Memory B cell (primary cell): ENCODE measurements at places on chromosomes 6 and 20.

GRCh38 chr6:112881828-112882780, 535.0 kb downstream of the RFPL4B start:
- DNase-seq: no peak

DNA sequence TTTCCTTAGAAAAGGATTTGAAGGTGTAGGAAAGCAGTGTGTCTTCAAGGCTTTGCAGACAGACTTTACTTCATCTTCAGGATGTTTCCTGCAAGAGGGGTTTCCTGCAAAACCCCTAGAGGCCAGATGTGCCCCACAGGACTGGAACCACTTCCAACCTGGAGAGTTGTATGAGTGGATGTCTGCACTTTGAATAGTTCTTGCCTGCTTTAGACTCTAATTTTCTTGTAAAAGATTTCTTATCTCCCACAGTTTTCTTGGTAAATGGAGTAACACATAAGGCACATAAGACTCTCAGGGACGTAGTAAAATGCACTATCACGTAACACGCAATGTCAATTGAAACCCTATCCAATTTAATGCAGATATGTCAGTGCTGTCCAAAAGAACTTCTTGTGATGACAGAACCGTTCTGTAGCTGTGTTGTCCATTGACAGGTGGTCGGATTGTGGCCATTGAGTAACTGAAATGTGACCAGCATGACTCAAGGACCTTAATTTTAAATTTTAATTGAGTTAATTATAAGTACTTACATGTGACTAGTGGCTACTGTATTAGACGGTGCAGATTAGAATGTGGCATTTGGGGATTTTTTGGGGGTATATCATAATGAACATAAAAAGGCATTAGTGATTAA, 118.7 kb downstream of the JARID2 start:
- no peak for DNase-seq

DNA sequence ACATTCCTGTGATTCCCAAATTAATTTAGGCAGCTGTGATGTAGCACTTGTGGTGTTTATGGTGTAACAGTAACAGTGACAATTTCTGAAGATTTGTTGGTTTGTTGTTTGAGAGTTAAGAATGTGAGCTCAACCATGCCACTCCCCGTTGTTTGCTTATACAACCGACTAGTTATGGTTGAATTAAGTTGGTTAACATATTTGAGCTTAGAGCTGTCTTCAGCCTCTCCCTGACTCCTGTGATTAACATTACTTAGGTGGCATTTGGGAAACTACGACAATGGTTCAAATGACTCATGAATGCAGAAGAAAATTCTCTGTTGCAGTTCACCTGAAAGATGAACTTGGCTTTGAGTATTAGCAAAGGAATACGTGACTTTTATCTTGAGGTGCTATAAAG, 35.9 kb upstream of the PRL start:
- DNase-seq: no peak

GRCh38 chr6:38018755-38019165, 199.2 kb downstream of the ZFAND3 start:
- DNase-seq: no peak

DNA sequence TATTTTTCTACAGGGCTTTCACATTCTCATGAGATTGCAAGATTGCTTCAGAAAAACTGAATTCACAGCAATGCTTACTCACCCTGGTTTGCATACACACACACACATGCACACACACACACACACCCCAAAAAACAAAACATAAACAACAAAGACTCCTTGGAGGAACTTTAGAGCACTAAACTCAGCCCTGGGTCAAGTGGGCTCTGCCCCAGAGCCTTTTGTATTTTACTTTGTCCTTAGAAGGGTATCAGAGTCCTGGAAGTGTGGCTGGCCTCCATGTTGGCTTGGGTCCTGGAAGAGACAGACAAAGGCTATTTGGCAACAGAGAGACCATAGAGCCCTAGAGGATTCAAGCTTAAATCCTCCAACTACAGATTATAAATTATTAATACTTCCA, 8.0 kb upstream of the CST9 start:
- DNase-seq: no peak

- DNase-seq: no peak
These were observed 23.2 kb downstream of the HLA-A start for GRCh38 chr6:29965563-29965872.

GRCh38 chr6:13156381-13156780, 172.0 kb downstream of the TBC1D7 start:
- DNase-seq: no peak

DNA sequence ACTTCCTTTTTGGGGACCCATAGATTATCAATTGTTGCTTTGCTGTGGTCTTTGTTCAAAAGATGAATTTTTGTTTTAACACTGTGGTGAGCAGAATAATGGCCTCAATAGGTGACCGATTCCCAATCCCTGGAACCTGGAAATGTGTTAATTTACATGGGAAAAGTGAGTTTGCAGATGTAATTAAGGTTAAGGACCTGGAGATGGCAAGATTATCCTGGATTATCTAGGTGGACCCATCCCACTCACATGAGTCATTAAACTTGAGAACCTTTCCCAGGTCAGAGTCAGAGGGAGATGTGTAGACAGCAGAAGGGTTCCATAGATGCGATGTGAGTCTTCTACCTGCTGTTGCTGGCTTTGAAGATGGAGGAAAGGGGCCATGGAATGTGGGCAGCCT, 36.2 kb upstream of the HBS1L start:
- no peak for DNase-seq

DNA sequence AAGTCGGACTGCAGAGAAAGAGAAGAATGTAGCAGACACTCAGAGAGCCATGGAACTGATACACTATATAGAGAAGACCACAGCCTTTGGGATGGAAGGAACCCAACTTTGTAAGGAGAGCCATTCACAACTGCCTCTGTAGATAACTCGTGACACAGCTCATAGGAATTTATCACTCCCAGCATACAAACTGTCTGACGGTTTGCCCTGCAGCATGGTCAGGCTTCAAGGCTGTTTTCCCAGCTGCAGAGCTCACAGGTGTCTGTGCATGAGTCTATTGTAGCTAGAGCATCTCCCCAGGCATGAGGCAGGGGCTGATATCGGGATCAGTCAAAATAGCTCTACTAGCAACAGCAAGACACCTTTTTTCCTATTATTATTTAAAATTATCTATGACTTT, 130.5 kb upstream of the DTNBP1 start:
- no peak for DNase-seq

- no peak for DNase-seq
These were observed 194.6 kb downstream of the DST start for GRCh38 chr6:56448046-56448445.

GRCh38 chr6:77463308-77463860, at the start of gene HTR1B:
TSS of gene HTR1B (minus strand) at chr6:77463491. CDS start at chr6:77463403, 88 bp downstream.
- no peak for DNase-seq

DNA sequence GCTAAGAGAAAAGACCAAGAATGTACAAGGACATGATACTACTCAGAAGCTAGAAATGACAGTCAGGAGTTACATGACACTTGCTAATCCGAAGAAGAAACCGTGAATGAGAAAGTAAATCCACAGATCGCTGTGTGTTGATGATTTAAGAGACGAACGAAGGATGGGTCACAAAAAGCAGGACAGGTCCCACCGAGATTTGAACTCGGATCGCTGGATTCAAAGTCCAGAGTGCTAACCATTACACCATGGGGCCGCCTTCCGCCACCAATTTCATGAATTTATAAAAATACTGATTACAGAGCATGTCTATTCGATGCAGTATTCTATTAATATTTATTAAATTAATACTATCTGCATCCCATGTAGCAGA, 54.0 kb upstream of the BTN3A2 start:
- DNase-seq: peak; percentile 52

GRCh38 chr6:90472716-90473115, 114.2 kb downstream of the MAP3K7 start:
- DNase-seq: no peak

DNA sequence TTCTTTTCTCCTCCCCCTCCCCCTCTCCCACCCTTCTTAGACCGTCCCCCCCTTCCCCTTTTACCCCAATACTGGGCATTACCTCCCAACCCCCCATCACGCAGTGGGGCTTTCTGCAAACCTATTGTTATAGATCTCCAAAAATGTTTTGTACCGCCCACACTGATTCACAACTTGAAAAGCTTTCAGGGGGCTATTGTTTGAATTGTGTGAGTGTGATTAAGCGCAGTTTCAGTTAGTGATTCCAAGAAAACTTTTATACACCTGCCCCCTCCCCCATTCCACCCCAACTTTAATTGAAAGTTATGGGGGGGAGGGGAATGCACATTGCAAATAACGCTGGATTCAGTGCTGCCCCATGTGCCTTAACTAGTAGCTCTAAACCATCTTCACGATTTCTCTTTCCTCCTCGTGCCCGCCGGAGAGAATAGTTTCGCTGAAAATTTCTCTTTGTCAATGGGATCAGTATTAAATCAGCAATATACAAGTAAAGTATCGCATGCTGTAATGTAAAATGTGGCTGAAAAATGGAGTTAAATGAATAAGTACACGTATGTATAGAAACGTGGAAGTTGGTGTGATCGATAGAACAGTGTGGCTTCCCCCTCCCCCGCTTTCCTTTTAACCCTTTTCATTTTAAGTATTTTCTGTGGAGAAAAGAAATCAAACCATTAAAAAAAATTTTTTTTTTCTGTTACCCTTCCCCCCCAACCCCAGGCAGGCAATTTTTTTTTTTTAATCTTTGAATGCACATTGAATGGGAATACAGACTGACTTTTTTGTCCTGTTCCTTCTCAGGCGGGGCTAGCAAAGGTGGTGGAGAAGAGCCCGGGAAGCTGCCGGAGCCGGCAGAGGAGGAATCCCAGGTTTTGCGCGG, 632 bp downstream of the LIN28B start:
- no peak for DNase-seq

DNA sequence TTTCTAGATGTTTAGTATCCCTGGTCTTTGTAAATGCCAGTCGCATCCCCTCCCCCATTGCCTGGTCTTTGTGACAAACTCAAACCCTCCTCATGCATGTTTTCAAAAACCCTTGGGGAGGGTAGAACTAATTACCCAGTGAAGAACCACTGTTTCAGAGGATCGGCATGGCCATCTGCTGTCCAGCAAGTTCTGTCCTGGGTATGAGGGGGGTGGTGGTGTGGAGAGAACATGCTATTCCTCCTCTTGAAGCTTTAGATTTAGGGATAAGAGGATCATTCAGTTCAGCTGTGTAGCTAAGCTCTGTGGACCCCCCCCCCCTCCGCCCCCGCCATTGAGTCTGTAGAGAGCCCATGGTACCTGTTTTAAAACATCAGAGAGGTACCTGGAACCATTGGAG, 5.6 kb downstream of the BRPF3 start:
- DNase-seq: no peak

DNA sequence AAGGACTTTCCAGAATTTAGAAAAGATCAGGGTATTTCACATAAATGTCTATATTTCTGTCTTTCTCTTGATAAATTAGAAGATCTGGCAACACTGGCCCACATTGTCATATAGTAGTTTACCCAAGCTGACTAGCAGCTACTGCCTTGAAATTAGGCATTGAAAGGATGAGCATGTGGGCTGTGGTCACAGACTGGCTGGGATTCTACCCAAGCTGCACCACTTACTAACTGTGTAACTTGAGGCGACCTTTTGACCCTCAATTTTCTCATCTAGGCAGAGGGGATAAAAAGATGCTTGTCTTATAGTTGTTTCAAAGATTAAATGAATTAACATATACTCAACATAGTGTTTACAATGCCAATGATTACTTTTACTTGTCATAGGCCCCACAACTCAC, 152.7 kb upstream of the BMP2 start:
- DNase-seq: no peak

- no peak for DNase-seq
These were observed 131.5 kb downstream of the TFAP2C start for GRCh38 chr20:56760610-56761009.
